ENCODE measurements at places on chromosomes 12 and 14.
A peak's percentile ranks its signal among the peaks of the same experiment; 100 is the strongest.

DNA sequence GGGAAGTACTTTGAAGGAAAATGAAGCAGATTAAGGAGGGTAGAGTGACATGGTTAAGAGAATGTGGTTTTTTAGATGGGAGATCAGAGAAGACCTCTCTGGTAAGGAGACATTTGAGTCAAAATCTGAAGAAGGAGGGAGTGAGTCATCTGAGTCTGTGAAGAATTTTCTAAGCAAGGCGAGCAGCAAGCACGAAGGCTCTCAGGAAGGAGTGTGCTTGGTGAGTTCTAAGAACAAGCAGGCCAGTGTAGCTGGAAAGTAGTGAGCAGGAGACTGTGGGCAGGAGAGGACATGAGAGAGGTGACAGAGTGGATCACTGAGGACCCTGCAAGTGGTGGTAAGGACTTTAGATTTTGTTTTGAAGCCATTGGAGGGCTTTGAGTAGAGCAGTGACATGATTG, 76.3 kb upstream of the FUT8 start:
- no peak for DNase-seq

DNA sequence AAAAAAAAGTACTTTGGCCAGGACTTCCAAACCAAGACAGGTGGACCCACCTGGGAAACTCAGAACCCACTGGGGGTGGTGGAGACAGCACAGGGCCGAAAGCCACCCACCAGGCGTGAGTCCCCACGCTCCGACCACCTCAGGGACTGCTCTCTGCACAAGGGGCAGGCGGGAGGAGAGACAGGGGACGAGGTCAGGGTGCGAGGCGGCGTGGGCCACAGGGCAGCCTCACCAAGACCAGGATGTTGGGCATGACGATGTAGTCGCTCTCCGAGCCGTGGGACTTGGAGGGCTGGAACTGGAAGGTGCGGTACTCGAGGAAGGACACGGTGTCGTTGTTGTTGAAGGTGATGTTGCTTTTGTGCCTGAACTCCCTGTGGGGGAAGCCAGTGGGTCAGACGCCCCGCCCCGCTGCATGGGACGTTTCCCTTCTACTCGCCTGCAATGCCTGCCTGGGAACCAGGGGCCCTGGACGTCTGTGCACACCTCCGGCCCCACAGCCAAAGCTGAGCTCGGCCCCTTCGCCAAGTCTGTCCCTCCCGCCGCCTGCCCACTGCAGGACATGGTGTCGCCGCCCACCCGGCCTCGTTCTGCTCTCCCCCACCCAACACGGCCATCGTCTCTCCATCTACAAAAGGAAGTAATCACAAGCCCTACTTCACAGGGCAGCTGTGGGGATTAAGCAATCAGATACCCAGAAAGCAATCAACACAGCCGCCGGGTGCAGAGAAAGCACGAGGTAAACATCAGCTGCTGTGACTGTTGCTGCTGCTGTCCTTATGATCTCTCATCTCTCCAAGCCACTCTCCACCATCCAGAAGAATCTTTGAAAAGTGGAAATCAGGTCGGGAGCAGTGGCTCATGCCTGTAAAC, 48.7 kb downstream of the SCARB1 start:
- DNase-seq: peak; percentile 77

GRCh38 chr12:52870361-52871290, 21.8 kb upstream of the KRT78 start:
- DNase-seq: no peak

DNA sequence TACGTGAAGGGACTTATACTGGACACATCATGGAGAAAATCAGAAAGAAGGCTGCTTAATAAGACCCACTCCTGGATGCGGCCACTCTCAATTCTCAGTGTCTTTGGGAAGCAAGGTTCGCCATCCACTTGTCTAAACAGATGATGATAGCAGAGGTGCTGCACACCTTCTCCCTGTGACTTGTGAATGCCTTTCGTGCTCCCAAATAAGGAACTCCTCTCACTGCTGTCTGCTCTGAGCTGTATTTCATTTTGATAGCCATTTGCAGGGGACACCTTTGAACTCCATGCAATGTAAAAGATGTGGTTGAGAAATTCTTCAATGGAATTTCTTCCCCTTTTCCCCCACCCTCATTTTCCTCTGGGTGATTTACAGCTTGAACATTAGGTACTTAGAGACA, 11.6 kb downstream of the RMST start:
- no peak for DNase-seq

- no peak for DNase-seq
Measured at GRCh38 chr12:30870491-30871265, 55.9 kb upstream of the TSPAN11 start.

DNA sequence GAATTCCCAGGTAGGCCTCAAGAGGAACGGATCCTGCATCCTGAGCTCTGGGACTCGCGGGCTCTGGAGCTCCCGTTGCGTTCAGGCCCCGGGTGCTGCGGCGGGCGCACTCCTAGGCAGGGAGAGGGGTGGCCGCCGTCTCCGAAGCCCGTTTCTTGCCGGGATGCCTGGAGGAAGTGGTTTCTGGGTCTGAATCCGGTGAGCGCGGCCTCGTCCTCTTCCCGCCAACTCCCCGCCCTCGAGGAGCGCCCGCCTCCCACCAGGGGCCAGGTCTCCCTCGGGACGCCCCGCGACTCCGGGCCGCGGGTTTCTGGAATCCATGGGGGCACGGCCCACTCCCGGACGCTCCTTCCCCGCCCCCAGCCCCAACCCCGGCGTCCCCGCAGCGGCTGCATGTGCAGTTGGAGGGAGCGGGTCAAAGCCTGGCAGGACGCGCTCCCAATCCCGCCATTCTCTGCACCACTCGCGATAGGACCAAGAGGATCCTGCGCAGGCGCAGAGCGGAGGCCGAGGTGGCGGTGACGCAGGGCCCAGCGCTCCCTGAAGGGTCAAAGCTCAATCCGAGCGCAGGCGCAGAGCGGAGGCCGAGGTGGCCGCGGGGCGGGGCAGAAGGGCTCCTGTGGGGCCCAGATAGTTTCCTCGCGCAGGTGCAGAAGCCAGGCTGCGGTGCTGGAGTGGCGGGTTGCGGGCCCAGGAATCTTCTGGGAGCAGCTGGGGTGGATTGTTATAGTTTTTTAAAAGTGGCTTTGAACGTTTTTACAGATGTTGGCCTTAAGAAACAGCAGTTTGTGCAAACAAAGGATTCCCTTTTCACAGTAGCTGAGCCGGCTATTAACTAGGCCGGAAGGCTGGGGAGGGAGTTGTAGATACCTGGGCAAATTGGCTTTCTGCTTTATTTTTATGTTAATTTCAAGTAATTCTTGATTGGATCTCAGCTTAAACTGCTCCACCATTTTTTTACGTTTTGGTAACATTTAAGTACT, 796.4 kb downstream of the AACS start:
- DNase-seq: no peak

GRCh38 chr14:60311417-60311816, 62.4 kb downstream of the PPM1A start:
- peak; percentile 56 for DNase-seq

GRCh38 chr12:131979606-131980005, 29.9 kb downstream of the EP400 start:
- no peak for DNase-seq

- DNase-seq: no peak
Measured at GRCh38 chr12:22525426-22525825, 18.9 kb downstream of the C2CD5 start.

DNA sequence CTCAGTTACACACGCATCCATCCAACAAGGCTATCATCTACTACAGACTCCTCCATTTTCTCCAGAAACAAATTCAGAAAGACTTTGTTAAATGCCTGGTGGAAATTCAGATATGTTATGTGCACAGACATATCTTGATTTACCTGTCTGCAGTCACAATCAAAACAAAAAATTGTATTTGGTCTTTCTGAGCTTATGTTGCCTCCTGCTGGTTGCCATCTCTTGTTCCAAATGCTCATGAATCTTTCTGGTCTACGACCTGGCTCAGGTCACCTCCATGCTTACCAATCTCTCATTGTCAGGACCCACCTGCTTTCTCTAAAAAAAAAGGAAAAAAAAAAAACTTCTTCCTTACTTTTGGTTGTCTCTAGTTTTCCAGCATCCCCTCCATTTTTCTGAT, 169.2 kb upstream of the PLXNC1 start:
- DNase-seq: no peak

DNA sequence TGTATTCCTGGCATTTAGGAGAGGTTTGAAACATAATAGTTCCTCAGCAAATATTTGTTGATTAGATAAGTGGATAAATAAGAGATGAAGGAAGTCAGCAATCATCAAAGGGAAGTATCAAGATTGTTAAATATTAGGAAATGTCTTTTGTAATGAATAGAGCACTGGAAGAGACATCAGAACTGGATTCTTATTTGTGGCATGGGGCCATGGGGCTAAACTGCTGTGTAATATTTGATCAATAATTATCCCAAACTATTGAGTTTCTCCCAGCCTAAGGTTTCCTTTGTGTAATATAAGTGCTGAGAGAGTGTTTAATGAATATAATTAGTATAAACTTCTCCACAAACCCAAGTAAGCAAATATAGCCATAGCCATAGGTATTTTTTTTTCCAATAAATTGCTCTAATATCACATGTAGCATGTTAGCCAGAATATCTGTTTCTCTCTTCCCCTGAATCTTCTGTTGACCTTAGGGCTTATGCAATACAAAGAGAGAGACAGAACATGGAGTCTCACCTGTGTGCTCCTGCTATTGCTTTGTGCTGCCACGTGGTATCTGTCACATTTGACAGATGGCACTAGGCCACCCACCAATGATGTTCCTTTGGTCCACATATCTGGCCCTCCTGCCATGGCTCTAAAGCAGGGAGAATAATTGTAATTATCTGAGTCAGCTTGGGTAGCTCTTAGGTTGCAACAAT, 658.7 kb downstream of the SOX5 start:
- no peak for DNase-seq

DNA sequence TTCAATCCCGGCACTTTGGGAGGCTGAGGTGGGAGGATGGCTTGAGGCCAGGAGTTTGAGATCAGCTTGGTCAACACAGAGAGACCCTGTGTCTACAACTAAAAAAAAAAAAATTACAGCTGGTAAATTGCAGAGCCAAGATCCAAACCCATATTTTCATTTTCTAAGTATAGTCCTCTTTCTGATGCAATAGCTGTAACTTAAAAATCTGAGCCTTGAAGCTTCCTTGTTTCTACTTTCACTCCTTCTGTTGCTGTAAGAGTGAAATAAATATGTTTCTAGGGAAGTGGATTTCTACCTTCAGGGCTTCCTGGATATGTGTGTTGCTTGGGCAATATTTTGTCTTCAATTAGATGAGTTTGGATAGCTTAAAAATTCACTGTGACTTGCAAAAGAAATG, 42.0 kb upstream of the PRICKLE1 start:
- no peak for DNase-seq

DNA sequence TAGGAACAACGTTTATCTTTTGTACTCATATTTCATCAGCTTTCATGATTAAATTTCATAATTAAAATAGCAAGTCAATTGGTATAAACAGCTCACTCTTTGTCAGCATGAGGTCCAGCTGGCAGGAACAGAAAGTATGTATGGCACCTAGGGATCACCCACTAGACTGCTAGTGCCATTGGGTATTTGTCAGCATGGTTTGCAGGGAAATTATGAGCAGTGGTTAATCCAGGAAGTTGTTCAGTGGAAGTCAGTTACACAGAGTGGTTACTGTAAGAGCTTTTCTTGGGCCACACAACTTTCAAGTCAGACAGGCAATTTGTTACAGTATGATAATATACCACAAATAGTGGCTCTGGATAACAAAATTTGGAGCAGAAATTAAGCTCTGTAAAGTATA, 340.3 kb upstream of the RGS6 start:
- peak; percentile 46 for DNase-seq

- DNase-seq: no peak
Measured at GRCh38 chr12:81958406-81958805, 199.3 kb upstream of the PPFIA2 start.

DNA sequence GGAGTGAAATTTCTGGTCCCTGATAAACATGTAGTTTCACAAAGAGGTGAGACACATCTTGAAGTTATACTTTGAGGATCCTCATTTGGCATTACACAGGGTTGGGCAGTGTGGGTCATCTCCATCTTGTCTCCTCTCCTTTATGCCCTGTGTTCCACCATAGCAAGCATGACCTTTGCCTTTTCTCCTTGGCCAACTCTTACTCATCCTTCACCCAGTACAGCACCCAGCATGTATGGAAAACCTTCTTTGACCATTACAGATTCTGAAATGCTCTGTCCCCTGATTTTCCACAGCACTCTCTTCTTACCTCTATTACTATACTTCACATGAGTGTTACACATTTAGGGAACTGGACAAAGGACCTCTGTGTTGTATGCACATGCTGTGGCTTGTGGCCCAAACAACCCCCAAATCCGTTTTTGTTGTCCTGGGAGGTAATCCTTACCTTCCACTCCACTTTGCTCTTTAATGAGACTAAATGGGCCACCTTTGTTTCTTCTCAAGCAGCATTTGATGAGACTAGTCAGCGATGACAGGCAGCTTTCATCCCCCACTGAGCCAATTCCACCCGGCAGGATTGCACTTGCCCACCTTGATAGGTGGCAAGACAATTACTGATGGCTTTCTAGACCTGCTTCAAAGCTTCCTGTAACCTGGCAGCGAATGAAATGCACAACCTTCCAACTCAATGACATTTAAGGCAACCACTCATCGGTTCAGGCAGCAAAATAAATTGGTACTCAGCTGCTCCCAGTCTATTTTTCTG, 163.5 kb downstream of the MON2 start:
- no peak for DNase-seq

DNA sequence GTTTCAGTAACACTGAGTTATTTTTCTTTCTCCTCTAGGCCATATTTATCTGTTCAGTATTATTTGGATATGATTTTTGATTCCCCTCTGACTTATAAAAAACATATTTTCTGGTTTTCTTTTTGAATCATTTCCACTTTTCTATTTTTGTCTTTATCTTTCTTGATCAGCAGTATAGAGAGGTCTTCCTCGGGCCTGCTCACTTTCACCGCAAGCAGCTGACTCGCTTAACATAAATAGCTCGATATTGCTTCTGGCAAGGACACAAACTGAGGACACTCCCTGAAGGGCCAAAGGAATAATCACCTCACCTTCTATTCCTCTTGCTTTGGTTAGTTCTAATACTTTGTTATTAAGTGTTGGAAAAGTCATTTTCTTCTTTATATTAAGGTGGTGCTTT, 25.8 kb upstream of the TRHDE start:
- DNase-seq: no peak

- no peak for DNase-seq
Measured at GRCh38 chr14:59601056-59601455, 24.4 kb upstream of the CCDC175 start.

DNA sequence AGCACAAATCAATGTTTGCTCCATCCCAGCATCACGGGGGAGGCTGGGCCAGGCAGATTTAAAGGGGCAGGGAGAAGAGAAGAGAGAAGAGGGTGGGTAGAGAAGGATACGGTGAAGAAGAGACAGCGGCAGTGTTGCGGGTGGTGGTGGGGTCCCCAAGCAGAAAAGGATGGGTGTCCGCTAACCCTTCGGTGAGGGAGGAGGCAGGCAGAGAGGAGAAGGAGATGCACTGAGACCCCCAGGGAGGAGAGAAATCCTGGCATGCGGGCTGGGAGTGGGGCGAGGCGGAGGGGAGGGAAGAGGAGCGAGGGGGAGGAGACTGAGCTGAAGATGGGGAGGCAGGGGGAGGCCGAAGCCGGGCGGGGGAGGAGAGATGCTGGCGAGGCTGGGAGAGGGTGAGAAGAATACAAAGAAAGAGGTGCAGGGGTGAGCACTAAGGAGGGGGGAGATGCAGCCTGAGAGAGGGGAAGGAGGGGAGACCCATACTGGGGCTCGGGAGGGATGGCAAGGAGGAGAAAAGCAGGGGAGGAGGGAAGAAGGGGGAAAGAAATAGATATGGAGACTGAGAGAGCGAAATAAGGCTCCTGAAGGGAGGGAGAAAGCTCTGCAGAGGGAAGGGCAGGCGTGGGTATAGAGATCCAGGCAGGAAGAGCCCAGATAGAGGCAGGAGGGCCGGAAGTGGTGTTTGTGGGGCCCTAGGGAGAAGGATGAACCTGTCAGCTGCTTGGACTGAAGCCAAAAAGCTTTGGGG, at the start of gene JPH4:
JPH4 (minus strand) TSS at position 231 of the 751 bp plus-strand sequence. CDS start 1,337 bp downstream, outside the sequence.
- DNase-seq: peak; percentile 20
